ENCODE measurements at places on chromosomes 13 and 19.

- DNase-seq = no peak
Observed at GRCh38 chr13:66567899-66568612, 662.1 kb downstream of the PCDH9 start.

DNA sequence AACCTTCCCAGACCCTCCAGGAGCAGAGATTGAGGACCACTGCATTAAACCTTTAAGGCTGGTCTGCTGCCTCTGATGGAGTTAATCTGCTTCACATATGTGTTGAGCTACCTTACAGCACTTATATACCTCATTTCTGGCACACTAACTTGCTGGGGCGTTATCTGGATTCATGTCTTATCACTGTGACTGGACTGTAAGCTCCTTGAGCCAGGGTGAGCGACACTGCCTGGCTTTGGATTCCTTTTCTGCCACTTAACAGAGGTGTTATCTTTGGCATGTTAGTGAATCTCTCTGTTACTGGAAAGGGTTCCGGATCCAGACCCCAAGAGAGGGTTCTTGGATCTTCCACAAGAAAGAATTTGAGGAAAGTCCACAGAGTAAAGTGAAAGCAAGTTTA lies 69.8 kb upstream of the RGCC start:
- DNase-seq = no peak

GRCh38 chr19:19032420-19033175 lies 719 bp downstream of the SUGP2 start:
- peak; percentile 77 for DNase-seq

DNA sequence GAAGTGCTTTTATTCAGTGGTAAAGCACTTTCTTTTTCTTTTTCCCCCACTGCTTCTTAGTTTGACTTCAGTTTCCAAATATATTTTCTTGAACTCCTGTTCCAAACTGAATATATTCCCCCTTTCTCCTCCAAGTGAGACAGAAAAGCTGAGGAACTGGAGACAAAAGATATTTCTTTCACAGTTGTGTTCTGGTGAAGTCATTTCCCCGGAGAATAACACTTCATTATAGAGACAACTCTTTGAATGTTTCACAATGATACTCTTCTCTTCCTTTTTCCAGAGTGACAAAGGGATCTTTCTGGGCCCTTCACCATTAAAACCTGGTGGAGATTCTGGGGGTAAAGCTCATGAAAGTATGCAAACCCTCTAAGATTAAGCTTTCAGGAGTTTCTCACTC lies 860.8 kb upstream of the SLITRK5 start:
- no peak for DNase-seq

DNA sequence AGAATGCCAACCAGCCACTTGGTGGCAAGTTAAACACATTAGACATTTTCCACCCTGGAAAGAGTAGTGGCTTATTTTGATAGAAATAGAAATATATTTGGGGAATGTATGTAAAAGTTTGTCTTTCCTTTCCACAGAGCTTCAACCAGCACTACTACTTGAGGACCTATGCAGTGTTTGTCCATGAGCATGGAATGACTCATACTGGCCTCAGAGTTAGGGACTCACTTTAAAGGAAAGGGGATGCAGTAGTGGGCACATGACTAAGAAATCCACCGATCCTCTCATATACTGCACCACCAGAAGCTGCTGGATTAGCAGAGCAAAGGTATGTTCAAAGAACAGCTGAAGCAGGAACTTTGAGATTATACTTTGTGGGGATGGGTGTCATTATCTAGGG lies 62.6 kb downstream of the LACC1 start:
- no peak for DNase-seq

DNA sequence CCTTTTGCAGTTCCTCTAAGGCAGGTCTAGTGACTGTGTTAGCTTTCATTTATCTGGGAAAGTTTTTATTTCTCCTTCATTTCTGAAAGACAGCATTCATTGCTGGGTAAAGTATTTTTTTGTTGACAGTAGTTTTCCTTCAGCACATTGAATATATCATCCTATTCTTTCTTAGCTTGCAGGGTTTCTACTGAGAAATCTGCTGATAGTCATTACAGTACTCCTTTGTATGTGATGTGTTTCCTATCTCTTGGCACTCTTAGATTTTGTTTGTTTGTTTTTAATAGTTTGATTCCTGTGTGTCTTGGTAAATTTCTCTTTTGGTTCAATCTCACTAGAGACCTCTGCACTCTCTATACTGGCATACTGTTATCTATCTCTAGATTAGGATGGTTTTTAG lies 1667.9 kb downstream of the SLITRK1 start:
- no peak for DNase-seq
